ENCODE measurements at places on chromosomes 11 and 22.

DNA sequence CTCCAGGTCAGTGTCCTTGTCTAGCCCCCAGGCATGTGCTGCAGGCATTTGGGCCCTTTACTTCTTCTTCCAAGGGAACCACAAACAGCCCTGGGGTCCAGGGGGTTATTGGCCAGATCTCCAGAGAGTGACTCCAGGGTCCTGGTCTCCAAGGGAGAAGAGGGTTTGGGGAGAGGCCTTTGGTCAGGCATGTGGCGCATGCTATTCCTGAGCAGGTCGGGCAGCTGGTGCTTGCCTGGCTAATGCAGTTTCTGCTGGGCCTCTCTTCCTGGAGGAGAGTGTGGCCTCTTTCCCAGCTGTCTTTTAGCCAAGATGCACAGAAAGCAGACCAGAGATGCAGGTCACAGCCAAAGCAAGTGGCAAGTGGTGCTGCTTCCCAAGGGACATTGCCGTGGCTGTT, 3.8 kb upstream of the RFPL2 start:
- no peak for DNase-seq

- no peak for DNase-seq
Measured at GRCh38 chr22:36860821-36861659, at the start of gene NCF4. NCF4 (plus strand) TSS chr22:36861006; CDS start chr22:36861172, 166 bp downstream.

- no peak for DNase-seq
Measured at GRCh38 chr22:48858121-48858520, 969.6 kb downstream of the BRD1 start.

DNA sequence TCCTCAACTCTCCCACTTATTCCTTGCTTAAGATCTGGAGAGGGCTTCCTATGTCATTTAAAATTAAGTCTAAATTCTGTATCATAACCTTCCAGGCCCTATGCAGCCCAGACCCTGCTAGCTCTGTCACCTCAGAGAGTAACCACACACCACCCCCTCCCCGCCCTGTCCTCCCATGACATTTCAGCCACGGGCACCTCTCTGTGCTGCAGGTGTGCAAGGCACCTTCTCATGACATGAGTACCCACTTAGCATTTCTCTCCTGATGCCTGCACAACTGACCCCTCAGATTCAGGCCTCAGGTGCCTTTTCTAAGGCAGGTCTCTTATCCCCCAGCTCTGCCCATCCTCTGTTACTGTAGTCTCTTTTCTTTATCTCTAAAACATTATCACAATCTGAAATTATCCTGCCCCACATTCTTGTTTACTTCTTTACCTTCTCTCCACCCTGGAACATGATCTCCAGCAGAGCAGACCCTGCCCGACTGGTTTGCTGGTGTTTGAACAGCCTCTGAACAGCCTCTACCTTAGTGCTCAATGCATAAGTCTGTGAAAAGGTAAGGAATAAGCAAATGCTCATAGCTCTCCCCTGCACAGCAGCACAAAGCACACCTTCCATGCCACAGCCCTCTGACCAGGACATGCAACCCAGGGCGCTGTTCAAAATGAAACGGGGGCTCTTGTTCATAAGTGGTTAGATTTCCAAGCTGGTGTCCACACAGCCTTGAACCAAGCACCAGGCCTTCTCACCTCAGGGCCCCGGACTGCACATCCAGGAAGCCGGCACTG, 196.1 kb upstream of the B3GAT1 start:
- DNase-seq: no peak

GRCh38 chr11:131684111-131685060, 314.0 kb downstream of the NTM start:
- DNase-seq: no peak

DNA sequence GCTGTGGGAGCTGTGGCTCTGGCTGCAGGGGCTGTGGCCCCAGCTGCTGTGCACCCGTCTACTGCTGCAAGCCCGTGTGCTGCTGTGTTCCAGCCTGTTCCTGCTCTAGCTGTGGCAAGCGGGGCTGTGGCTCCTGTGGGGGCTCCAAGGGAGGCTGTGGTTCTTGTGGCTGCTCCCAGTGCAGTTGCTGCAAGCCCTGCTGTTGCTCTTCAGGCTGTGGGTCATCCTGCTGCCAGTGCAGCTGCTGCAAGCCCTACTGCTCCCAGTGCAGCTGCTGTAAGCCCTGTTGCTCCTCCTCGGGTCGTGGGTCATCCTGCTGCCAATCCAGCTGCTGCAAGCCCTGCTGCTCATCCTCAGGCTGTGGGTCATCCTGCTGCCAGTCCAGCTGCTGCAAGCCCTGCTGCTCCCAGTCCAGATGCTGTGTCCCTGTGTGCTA, 514 bp downstream of the KRTAP5-9 start:
- DNase-seq: no peak

- DNase-seq: no peak
Measured at GRCh38 chr11:124873951-124874350, 8.7 kb downstream of the ROBO3 start.

- peak; percentile 23 for DNase-seq
Measured at GRCh38 chr11:72041364-72042063, 38.8 kb downstream of the NUMA1 start.

DNA sequence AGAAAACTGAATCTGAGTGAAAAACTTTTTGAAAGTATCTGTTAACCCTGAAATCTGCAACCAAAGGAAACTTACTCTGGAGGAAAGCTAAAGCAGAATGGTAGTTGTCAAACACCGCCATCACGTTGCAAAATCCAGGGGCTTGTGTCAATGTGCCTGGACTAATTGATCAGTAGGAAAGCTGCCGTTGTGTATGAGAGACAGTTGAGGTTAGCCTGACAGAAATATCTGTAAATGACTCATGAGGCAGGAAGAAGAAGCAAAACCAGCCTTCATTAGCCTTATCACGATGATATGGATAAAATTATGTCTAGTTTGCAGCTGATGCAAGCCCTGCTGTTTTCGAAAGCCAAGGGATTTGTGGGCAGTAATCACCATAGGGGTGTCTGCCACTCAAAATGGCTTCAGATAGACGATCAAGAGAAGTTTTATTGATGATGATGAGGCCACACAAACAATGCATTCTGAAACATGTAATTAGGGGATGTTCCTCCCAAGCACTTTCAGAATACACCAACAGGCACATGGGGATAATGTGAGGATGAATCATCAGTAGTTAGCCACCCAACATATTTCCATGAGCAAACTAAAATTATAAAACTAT, 8.9 kb downstream of the SCGB1A1 start:
- no peak for DNase-seq

DNA sequence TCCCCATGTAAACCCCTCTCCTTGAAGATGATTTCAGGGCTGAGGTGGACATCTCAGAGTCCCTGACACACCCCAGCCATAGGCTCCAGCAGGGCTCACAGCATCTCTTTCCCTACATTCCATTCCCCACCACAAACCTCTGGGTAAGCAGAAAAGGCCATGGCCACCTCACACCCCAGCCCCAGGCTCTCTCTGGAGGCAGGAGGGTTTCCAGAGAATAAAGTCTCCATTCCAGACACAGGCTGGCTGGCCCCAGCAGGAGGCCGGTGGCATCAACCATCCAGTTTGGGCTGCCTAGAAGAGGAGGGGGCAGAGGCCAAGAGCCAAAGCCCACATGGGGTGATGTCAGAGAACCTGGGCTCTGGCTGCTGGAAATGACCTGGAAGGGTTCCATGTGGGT, 61.4 kb downstream of the TP53I11 start:
- no peak for DNase-seq

- no peak for DNase-seq
Measured at GRCh38 chr11:118111019-118111743, 24.4 kb upstream of the SMIM35 start.

GRCh38 chr11:45180179-45180847, 33.9 kb downstream of the PRDM11 start:
- peak; percentile 77 for DNase-seq

- no peak for DNase-seq
Measured at GRCh38 chr11:113494021-113494420, 18.8 kb upstream of the DRD2 start.

DNA sequence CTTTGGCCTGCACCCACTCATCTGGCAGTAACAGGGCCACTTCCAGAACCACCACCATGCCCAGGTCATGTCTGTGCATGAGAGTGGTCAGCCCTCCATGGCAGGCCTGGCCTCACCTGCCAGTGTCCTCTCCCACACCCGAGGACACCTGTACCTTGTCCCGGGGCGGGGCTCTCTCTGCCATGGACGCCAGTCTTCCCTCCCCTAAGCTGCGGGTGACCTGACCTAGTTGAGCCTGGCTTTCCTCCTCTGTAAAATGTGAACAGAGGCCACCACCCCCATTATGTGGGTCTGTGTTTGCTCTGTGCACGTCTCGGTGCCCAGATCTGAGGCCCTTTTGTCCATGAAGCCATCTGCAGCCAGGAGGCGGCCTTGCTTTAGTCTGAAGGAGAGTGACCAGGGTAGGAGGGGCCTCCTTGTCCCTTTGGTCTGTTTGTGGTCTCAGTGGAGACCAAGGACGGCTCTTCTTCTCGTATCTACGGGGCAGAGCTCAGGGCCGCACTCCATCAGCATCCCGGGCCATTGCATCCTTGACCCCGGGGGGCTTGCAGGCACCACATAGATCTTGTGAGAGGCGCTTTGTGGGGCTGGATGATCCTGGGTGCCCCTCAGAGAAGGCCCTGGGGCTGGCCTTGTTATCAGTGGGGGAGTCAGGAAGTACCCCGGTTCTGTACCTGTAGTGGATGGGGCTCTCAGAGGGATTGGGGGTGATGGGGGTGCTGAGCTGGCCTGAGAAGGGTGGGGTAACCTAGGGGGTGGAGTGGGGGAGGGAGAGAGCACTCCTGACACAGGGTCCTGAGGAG, 121.6 kb downstream of the KCNQ1 start:
- DNase-seq: no peak

DNA sequence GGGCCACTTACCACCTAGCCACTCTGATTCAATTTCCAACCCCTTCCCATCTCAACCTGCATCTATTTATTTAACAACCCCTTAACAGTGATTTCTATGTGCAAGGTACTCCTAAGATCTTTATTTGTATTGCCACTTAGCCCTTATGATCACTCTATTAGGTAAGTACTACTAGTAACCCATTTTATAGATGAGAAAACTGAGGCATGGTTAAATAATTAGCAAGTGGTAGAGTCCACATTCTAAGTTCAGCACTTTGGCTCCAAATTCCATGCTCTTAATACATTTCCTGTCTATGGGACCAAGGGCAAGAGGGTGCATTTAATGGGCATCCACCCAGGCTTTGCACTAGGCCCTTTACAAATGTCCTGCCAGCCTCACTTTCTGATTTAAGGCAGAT, 38.1 kb upstream of the CSNK2A3 start:
- DNase-seq: no peak

DNA sequence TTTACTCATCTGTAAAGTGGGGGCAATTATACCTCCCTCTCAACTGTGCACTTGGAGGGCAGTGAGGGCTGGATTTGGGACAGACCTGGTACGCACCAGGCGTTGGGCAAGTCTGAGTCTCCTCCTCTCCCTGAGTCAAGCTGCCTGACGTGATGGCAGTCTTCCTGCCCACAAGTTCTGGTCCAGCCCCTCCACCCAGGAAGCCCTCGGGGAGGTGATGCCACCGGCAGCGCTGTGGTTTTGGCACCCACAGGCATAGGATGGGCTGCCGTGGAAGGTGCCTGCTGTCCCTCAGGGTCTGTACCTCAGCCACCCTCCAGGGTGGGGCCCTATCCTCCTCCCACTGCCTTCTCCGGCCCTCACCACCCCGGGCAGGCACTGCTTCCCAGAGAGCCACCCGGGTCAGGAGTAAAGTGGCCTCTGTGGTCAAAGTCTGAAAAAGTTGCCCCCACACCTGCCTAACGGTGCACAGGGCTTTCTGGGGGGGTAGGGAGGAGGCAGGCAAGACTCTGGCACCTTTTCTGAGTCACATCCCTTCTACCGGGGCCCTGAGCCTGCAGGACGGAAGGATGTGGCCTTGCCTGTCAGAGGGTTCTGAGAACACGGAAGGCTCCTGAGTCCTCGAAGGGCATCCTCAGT, 6.5 kb upstream of the APOBEC3H start:
- DNase-seq: no peak

GRCh38 chr22:33717694-33718396, 202.4 kb downstream of the LARGE1 start:
- no peak for DNase-seq

- DNase-seq: no peak
Measured at GRCh38 chr11:28259177-28259843, 151.1 kb downstream of the METTL15 start.

- no peak for DNase-seq
Measured at GRCh38 chr11:18191376-18191775, 18.7 kb downstream of the MRGPRX4 start.

DNA sequence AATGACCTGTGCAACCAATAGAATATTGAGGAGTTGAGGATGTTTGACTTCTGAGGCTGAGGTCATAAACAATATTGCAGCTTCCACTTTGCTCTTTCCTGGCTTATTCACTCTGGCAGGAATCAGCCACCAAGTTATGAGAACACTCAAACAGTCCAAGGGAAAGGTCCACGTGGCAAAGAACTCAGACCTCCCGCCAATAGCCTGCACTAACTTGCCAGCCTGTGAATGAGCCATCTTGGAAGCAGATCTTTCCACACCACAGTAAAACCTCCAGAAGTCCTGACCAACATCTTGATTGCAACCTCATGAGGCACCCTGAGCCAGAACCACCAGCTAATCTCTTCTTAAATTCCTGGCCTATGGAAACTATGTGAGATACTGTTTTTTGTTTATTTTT, 22.7 kb upstream of the PICALM start:
- no peak for DNase-seq

GRCh38 chr11:62747475-62748160, 6.3 kb downstream of the ZBTB3 start:
- no peak for DNase-seq

DNA sequence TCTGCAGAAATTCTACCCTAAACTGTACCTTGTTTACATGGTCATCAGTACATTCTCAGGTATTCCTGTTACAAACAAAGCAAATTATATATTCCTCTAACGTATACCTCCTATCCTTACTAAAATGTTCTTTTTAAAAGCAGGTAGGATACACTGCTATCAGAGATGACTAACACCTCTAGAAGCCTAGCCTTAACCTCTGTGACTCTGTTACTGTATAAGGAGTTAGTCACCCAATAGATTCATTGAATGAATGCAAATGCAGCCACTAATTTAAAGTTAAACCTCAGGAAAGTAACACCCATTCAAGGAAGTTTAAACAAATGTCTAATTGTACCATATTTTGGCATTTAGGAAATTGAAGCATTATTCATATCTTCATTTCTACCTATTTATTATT, 82.2 kb downstream of the FCHSD2 start:
- no peak for DNase-seq

GRCh38 chr22:46297151-46297812, 612 bp downstream of the GTSE1 start:
- no peak for DNase-seq

DNA sequence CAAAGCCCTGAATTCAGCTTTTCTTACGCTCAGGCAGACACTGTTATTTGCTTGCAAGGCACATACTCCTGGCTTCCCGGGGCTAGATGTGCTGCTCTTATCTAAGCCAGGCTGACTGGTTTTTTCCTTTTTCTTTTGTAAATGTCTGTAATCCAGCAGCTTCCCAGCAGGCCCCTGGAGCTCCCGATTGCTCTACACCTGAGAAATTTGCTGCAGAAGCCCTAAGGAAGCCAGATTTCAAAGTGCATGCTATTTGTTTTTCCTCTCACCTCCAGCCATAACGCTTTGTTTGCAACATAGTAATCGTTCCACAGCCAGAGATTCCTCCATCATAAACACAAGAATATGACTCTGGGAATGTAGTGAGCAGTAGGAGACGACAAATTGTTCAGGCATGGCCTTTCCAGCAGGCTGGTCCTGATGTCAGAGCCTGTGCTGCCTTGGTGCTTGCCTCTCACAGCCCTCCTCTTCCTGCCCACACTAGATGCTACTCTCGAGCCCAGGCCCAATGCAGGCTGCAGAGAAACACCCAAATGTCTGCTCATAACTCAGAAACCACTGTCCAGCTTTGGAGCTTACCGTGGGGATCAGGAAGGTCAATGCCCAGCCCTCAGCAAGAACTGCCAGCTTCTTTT, 54.7 kb upstream of the SLC6A5 start:
- no peak for DNase-seq

Measured in frontal cortex (tissue), 4 donors.